Activated naive CD8-positive, alpha-beta T cell treated with anti-CD3 and anti-CD28 coated beads, Interleukin-2, amount 10 ng/mL, durations not matched to agents 7 days and 5 days (primary cell): ENCODE measurements at places on chromosomes 13 and 19. TPM values are rescaled to one million over a fixed set of nuclear protein-coding genes. Genes with fewer than 3 reads are reported as not detected.

GRCh38 chr13:58919551-58919950, 1244.2 kb downstream of the DIAPH3 start:
- H3K36me3 ChIP-seq = no peaks in the 10 kb centered on the region
- no peaks in the 10 kb centered on the region for H3K27me3 ChIP-seq
- DNase-seq = no peak
- H3K27ac ChIP-seq = no peak overlapping the region
- H3K4me1 ChIP-seq = no peaks in the 10 kb centered on the region
- H3K4me3 ChIP-seq = no peak overlapping the region

- no peaks in the 10 kb centered on the region for H3K27me3 ChIP-seq
- H3K36me3 ChIP-seq = peaks cover 2% of the 10 kb centered on the region
- H3K4me1 ChIP-seq = no peaks in the 10 kb centered on the region
Measured at GRCh38 chr13:97376981-97377380, 57.0 kb upstream of the RAP2A start.

- peaks cover 2% of the 10 kb centered on the region for H3K27me3 ChIP-seq
- H3K4me1 ChIP-seq = peaks cover 5% of the 10 kb centered on the region
- no peak overlapping the region for H3K27ac ChIP-seq
- no peak for DNase-seq
- H3K36me3 ChIP-seq = no peaks in the 10 kb centered on the region
- no peak overlapping the region for H3K4me3 ChIP-seq
Measured at GRCh38 chr13:38418286-38418685, 68.6 kb downstream of the UFM1 start.

Gene PRSS57
- not detected for total RNA-seq
